ENCODE measurements at places on chromosomes 13 and 19.

DNA sequence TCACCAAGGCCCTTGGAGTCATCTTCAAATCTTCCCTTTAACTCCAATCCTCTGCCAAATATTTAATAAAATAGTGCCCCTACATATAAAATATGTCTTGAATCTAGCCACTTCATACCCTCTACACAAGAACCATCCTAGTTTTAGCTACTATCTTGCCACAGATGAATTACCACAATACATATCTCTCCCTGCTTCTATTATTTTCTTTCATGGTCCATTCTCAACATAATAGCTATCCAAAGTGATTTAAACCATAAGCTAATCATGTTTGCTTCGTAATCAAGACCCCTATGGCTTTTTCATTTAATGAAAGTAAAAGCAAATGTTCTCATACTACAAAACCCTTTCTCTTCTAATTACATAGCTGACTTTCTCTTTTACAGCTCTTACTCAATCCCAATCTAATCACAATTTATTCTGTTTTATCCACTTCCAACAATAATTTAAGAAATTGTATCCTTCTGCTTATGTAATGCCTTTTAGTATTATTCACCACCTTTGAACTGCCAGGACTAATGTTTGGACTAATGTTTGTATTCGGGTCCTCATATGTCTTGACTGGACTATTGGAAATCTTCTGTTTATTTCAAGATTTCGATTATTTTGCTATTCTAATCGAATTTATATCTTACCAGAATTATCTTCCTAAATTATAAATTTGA, 412.0 kb downstream of the SLITRK1 start:
- DNase-seq = no peak

- DNase-seq = no peak
These were observed 119.1 kb downstream of the KLF12 start for GRCh38 chr13:74015137-74015536.

- no peak for DNase-seq
These were observed 25.1 kb downstream of the TMEM255B start for GRCh38 chr13:113783966-113784644.

- DNase-seq = no peak
These were observed at the start of gene EFNA2 for GRCh38 chr19:1285737-1286360. Gene EFNA2, plus strand, starts transcription at chr19:1285873. Its CDS starts 296 bp downstream, at chr19:1286169.

- no peak for DNase-seq
These were observed 50.7 kb upstream of the PNMA8B start for GRCh38 chr19:46546194-46546896.

GRCh38 chr13:51148952-51149573, 38.0 kb upstream of the C13orf42 start:
- DNase-seq = no peak

Data from T-helper 2 cell (primary cell).